ENCODE measurements at places on chromosomes 4 and X.
A peak's percentile ranks its signal among the peaks of the same experiment; 100 is the strongest.

DNA sequence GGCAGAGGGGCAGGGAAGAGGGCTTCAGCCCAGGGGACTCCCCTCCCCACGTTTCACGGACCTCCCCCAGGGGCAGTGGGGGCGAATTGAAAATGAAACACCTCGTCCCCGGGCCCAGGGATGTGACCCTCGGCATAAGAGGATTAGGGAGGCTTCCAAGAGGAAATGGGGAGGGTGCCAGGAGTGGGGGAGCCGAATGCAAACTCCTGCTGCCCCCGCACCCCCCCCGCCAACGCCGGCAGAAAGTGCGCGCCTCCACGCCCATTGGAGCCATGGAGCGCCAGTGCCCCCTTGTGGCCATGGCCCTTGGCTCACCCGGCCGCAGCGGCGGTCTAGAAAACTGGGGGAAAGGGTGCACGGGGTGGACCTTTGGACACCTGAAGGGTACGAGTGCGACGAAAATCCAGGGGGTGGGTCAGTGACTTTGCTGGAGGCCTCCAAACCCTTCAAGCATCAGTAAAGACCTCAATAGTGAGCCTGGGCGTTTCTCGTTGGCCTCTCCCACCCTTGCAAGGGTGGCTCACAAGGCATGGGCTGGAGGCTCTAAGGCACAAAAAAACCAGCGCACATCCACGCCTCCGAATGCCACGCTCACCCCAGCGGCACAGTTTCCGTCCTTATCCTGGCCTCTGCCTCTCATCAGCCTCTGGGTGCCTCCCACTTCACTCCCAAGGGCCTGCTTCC lies 120.8 kb upstream of the PJA1 start:
- peak; percentile 83 for DNase-seq

DNA sequence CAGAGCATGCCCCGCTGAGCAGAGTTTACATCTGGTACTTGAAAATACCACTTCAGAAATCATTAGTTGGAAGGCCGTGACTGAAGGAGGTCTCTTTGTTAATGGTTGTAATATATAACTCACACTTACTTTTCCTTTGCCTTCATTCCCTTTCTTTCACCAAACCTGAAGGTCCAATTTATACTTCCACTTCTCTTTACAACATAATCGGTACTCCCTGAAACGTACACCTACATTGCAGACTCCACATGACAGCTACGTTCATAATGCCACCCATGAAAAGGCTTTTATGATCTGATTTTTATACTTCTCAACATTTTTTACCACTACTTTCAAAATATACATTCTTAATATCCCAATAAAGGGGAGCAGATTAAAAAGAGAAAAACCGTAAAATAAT lies 298.7 kb downstream of the C4orf33 start:
- DNase-seq, result no peak

GRCh38 chr4:7104366-7105031 lies 36.6 kb upstream of the GRPEL1 start:
- DNase-seq, result no peak

- DNase-seq, result peak; percentile 14
These were observed 685 bp downstream of the RAB9B start for GRCh38 chrX:103831342-103831802.

- no peak for DNase-seq
These were observed 45.5 kb downstream of the JAKMIP1 start for GRCh38 chr4:6154875-6155274.

- no peak for DNase-seq
These were observed 38.7 kb downstream of the ARHGEF9 start for GRCh38 chrX:63746278-63746677.

GRCh38 chr4:146916479-146917076 lies 29.1 kb downstream of the TTC29 start:
- peak; percentile 64 for DNase-seq

DNA sequence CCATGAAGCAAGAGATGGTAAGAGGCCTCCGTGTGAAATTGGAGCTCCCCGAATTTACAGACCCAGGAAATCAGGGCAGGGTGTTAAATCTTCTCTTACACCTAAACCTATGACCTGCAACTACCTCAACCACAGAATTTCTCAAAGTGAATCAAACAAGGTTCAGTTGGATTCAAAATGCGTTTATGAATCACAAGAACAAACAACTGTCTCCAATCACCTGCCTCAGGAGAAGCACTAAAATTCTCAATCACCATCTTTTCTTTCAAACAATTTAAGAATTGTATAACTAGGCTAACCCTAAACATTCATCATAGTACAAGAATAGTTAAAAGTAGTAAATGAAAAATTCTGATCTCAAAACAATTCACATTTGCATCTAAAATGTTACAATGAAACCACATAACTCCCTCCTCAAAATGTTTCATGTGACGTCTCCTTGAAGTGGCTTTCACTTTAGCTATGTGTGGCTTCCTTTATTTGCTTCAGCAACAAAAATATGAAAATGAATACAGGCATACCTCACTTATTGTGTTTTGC lies 19.2 kb downstream of the PPP3CA start:
- DNase-seq, result no peak

GRCh38 chr4:174996079-174996478 lies 77.9 kb downstream of the ADAM29 start:
- no peak for DNase-seq

DNA sequence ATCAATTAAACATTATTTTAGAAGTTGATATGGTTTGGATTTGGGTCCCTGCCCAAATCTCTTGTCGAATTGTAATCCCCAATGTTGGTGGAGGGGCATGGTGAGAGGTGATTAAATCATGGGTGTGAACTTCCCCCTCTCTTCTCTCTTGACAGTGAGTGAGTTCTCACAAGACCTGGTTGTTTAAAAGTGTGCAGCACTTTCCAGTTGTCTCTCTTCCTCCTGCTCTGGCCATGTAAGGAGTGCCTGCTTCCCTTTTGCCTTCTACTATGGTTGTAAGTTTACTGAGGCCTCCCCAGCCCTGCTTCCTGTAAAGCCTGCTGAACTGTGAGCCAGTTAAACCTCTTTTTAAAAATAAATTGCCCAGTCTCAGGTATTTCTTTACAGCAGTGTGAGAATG lies 141.4 kb downstream of the GALNTL6 start:
- no peak for DNase-seq

GRCh38 chr4:148216321-148216720 lies 225.9 kb downstream of the NR3C2 start:
- no peak for DNase-seq

DNA sequence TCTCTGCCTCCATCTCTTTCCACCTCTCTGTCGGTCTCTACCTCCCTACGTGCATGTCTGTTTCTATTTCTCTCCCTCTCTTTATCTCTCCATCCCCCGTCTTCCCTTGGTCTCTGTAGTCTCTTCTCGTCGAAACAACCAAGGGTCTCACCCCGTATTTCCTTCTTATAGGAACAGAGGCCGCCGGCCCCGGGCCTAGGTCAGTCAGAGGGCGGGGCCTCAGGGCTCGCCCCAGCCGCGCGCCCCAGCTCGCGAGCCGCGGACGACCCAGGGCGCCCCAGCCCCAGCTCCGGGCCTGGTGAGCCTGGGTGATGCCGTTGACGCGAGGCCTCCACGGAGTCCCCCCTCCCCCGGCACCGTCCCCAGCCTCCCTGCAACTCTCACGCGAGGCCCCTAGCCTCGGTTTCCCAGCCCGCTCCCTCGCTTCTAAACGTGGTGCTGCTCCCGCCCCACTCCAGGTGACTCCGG lies 6.6 kb downstream of the TIMM17B start:
- DNase-seq, result no peak
